Activated CD8-positive, alpha-beta T cell treated with anti-CD3 and anti-CD28 coated beads for 36 hours (primary cell): ENCODE measurements at places on chromosomes 16 and 17. TPM values are rescaled to one million over a fixed set of nuclear protein-coding genes. Genes with fewer than 3 reads are reported as not detected.

- peaks cover 33% of the 10 kb centered on the region for H3K4me1 ChIP-seq
- no peak overlapping the region for H3K27ac ChIP-seq
- no peak overlapping the region for H3K4me3 ChIP-seq
Observed at GRCh38 chr16:57379579-57379978, 7.3 kb downstream of the CX3CL1 start.

DNA sequence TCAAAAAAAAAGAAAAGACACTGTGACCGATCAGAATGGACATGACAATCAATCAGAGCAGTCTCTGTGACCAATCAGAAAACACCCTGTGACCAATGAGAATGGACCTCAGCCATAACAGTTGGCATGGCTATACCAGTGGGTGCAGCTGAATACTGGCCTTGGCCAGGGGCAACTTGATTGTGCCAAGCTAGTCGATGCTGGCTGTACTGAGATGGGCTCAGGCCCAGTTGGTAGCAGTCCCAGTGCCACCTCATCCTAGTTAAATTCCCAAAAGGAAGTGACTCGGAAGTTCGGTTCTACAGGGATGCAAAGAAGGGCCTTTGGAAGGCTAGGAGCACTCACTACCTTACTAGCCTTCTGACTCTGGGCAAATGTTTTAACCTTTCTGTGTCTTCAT is 37.2 kb upstream of the BCO1 start:
- no peak overlapping the region for H3K27ac ChIP-seq
- peaks cover 18% of the 10 kb centered on the region for H3K27me3 ChIP-seq
- DNase-seq: no peak
- no peaks in the 10 kb centered on the region for H3K4me1 ChIP-seq
- no peaks in the 10 kb centered on the region for H3K36me3 ChIP-seq
- H3K4me3 ChIP-seq: no peak overlapping the region

DNA sequence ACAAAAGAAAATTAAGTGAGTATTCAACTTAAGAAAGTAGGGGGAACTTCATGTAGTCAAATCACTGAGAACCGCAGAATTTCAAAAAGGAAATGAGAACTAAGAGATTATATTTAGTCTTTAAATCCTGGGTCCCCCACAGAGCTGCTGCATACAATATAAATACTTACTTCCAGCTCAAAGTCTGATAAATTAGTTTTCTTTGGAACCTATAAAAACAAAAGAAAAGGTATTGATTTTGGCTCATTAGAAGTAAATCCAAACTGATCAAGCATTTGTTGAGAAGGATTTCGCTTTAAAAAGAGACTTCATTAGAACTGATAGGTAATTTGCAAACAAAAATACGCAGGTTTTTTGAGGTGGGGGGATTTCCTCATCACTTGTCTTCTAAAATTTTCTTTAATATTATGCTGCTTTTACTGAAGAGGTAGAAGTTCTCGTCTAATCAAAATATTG is 21.9 kb downstream of the PARN start:
- no peak overlapping the region for H3K27ac ChIP-seq
- H3K4me1 ChIP-seq: no peaks in the 10 kb centered on the region
- no peak overlapping the region for H3K4me3 ChIP-seq
- DNase-seq: no peak

DNA sequence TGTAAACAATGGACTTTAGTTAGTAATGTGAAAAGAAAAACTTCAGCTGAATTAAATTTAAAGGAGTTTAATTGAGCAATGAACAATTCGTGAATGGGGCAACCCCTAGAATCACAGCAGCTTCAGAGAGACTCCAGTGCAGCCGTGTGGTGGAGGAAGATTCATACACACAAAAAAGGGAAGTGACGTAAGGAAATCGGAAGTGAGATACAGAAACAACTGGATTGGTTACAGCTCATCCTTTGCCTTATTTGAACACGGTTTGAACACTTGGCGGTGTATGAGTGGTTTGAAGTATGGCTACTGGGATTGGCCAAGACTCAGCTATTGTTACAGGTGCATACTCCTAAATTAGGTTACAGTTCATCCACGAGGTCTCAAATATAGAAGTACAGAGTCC is 460.4 kb upstream of the ASIC2 start:
- no peak overlapping the region for H3K27ac ChIP-seq
- H3K27me3 ChIP-seq: peaks cover 38% of the 10 kb centered on the region
- no peaks in the 10 kb centered on the region for H3K36me3 ChIP-seq
- DNase-seq: peak; percentile 2
- H3K4me1 ChIP-seq: peaks cover 6% of the 10 kb centered on the region
- no peak overlapping the region for H3K4me3 ChIP-seq

DNA sequence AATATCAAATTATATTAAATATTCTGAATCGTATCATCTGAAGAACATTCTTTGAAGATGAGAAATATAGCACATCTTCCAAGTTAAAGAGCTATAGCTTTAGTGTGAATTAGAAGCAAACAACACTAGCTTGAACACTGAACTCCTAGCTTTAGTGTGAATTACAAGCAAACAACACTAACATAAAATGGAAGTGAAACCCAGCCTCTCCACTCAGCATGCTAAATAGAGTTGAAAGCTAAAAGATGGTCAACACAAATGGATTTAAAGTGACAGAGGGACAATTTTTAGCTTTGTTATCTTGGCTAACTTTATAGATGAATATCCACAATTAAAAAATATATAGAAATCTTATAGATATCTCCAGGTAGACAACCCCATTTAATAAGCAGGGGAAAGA is 4.5 kb upstream of the KIF2B start:
- DNase-seq: no peak
- no peaks in the 10 kb centered on the region for H3K27me3 ChIP-seq
- no peak overlapping the region for H3K27ac ChIP-seq
- no peaks in the 10 kb centered on the region for H3K4me1 ChIP-seq
- no peak overlapping the region for H3K4me3 ChIP-seq

- DNase-seq: no peak
- H3K27ac ChIP-seq: peak overlapping the region; percentile 26
- no peaks in the 10 kb centered on the region for H3K27me3 ChIP-seq
- H3K4me1 ChIP-seq: peaks cover 58% of the 10 kb centered on the region
- peaks cover 74% of the 10 kb centered on the region for H3K36me3 ChIP-seq
- peak overlapping the region; percentile 97 for H3K4me3 ChIP-seq
Observed at GRCh38 chr17:8380049-8380448, 2.9 kb downstream of the RPL26 start.

GRCh38 chr17:11205659-11206058 is 35.4 kb upstream of the SHISA6 start:
- H3K4me1 ChIP-seq: no peaks in the 10 kb centered on the region
- H3K27ac ChIP-seq: no peak overlapping the region
- no peak for DNase-seq
- no peak overlapping the region for H3K4me3 ChIP-seq
- no peaks in the 10 kb centered on the region for H3K36me3 ChIP-seq
- H3K27me3 ChIP-seq: no peaks in the 10 kb centered on the region

DNA sequence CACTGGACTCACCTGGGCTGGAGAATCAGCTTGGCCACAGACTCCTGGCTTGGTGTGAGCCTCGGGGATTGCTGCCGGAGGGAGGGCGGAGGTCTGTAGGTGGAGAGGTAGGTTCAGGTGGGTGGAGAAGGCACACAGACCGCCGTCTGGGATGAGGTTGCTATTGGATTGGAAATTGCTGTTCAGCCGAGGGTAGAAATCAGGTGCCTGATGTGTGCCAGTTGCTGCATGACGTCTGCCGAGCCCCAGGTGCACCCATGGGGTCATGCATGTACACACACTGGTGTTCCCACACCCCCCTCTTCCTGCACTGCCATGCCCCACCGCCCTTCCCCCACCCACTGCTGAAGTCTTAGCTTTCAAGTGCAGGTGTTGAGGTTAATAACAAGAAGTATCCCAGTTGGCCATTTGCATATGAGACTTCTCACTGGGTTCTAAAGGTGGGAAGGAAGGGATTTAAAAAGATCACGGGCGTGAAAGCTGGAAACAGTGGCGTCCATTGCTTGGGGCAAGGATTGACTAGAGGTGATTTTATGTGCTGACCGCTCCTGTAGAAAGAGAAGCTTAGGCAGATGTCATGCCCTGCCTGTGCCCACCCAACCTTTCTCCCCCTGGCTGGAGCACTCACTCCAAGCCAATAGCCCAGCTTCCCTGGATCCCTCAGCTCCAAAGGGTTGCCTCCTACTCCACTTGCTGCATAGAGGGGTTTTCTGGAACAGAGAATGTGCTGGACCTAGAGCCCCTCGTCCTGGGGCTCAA is 193.6 kb downstream of the CCDC182 start:
- H3K4me3 ChIP-seq: no peak overlapping the region
- H3K36me3 ChIP-seq: no peaks in the 10 kb centered on the region
- H3K4me1 ChIP-seq: peaks cover 42% of the 10 kb centered on the region
- no peaks in the 10 kb centered on the region for H3K27me3 ChIP-seq
- no peak overlapping the region for H3K27ac ChIP-seq

DNA sequence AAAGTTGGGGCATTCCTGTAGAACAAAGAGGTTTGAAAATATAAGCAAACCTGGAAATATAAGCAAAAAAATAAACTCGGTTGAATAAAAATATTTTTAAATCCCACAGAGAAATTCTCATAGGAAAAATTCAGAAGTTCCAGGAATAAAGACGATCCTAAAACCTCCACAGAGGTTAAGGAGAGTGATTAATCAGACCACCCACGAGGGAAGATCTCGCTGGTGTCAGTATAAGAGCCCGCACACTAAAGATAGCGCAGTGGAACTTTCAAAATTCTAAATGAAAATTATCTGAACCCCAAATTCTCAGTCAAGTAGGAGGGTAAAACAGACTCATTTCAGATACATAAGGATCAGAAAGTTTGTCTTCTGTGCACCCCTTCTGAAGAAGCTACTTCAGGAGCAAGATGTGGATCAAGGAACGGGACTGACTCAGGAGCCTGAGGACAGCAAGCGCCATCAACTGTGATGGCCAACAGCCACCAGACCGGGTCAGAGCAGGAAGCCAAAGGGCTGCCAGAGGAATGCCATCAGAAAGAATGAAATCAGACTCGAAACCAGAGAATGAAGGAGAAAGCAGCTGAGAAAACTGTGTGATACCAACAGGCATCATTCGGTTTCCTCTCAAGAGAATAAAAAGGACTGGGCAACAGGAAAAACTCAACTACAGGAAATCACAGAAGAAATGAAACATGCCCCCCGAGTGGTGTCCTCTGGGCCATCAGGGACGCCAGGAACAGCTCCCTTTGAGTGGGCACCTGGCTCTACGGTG is 66.9 kb downstream of the CYTH1 start:
- no peak for DNase-seq
- H3K36me3 ChIP-seq: peaks cover 5% of the 10 kb centered on the region
- H3K27me3 ChIP-seq: no peaks in the 10 kb centered on the region
- H3K27ac ChIP-seq: peak overlapping the region; percentile 89
- H3K4me1 ChIP-seq: peaks cover 89% of the 10 kb centered on the region
- H3K4me3 ChIP-seq: peak overlapping the region; percentile 51

- H3K4me3 ChIP-seq: no peak overlapping the region
- H3K4me1 ChIP-seq: no peaks in the 10 kb centered on the region
- no peak for DNase-seq
- H3K27me3 ChIP-seq: peaks cover 3% of the 10 kb centered on the region
- H3K27ac ChIP-seq: no peak overlapping the region
Observed at GRCh38 chr17:71163121-71163812, 957.6 kb upstream of the SOX9 start.

- peaks cover 8% of the 10 kb centered on the region for H3K4me1 ChIP-seq
- DNase-seq: no peak
Observed at GRCh38 chr17:65171752-65172151, 34.6 kb downstream of the RGS9 start.

DNA sequence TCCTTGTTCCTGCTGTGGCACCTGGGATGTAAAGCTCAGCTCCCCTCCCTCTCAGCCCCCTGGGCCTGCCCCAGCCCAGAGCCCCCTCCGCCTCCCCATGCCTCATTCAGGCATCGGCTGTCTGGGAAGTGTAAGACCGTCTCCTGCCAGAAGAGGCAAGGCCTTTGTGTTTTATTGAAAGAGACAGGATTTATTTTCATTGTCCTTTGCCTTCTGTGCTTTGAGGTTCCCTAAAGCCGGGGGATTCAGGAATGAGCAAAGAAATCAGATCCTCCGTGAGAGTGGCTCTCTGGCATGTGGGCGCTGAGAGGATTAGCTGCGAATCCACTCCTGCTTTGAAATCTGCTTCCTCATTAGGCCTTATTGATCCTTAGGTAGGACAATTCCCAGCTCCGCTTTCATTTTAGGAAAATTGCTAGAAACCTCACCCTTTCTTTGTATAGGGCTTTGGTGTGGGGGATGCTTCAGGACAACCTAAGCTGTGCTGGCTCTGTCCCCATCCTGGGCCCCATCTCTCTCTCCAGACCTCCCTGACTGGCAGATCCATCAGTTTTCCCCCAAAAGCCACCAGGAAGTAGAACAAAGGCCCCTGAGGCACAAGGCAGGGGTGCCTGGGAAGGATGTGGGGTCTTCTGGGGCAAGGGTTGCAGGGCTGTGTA is 211.5 kb upstream of the TNRC6C start:
- H3K27ac ChIP-seq: no peak overlapping the region
- no peak overlapping the region for H3K4me3 ChIP-seq
- DNase-seq: no peak
- H3K27me3 ChIP-seq: no peaks in the 10 kb centered on the region

DNA sequence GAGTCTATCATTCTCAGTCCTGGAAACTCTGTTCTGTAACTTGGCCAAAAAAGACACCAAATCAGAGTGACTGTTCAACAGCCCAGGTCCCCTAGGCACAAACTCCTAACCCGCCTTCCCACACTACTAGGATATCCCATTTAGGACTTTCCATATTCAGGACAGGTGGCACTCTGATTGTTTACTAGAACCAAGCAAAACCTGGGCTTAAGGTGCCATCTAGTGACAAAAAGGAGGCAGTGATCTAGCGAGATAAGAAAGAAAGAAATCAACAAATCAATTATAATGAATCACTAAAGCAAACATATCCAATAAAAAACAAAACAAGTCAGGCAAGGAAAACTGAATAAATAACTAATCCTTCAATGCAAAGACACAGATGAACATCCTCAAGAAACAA is 203.9 kb downstream of the CEP112 start:
- peaks cover 5% of the 10 kb centered on the region for H3K36me3 ChIP-seq
- H3K4me1 ChIP-seq: no peaks in the 10 kb centered on the region
- H3K27me3 ChIP-seq: no peaks in the 10 kb centered on the region
- no peak for DNase-seq

- no peak overlapping the region for H3K27ac ChIP-seq
- peaks cover 2% of the 10 kb centered on the region for H3K36me3 ChIP-seq
- H3K27me3 ChIP-seq: no peaks in the 10 kb centered on the region
- peaks cover 67% of the 10 kb centered on the region for H3K4me1 ChIP-seq
Observed at GRCh38 chr16:88467541-88467944, 14.5 kb downstream of the ZFPM1 start.

Gene KRT9
- not detected for total RNA-seq

Gene CHST5
- total RNA-seq: not detected

Gene KRTAP4-2
- total RNA-seq: not detected

Gene PRSS27
- total RNA-seq: 1.4 TPM

Gene HBZ
- not detected for total RNA-seq

Gene G6PC1
- total RNA-seq: not detected

Gene SPATA22
- total RNA-seq: not detected

Gene DNAAF8
- 0.18 TPM for total RNA-seq
